Renal cortical epithelial cell (primary cell): ENCODE measurements at places on chromosomes 16 and 17.
A peak's percentile ranks its signal among the peaks of the same experiment; 100 is the strongest.

GRCh38 chr17:50194934-50195865 is 6.2 kb downstream of the COL1A1 start:
- no peak for DNase-seq

GRCh38 chr16:78619811-78620210 is 520.4 kb downstream of the WWOX start:
- no peak for DNase-seq

DNA sequence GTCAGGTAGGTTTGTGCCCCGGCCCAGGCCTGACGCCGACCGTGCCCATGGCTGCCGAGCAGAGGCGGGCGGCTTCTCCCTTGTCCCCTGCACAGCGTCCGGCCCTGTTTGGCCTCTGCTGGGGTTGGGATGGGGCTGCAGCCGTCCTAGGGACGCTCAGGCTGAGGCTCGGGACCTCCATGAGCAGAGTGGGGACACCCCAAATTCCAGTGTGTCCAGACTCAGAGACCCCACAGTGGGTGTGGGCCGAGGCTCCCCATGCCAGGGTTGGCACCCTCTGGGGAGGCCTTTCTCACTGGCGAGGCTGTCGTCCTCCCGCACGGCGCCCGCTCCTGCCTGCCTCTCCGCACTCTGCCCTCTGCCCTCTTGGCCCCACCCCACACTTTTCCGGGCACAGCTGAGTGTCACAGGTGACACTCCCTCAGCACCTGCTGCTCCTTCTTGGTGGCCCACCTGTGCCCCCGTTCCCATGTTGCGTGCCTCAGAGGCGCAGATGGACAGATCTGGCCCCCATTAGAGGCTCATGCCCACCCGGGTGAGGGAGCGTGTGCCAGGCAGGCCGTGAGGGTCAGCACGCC is 16.1 kb downstream of the TRAF7 start:
- no peak for DNase-seq

DNA sequence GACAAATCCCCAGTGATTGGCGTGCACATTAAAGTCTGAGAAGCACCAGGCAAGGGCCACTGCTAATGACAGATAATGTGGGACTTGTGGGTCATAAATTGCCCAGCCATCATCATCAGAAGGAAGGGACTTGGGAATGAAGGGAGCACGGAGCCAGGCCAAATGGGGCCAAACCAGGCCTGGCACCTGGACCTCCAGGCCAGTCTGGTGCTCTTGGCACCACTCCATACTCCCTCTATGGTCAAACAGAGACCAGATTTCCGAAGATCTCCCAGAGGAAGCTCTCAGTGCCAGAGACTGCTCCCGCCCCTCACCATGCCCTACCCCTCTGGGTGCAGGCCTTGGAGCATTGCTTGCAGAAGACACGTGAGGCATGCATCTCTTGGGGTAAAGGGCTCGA is 142.2 kb downstream of the CCDC182 start:
- no peak for DNase-seq

GRCh38 chr16:53605356-53605755 is 98.3 kb downstream of the RPGRIP1L start:
- DNase-seq: no peak

- no peak for DNase-seq
Measured at GRCh38 chr17:427327-427726, 74.7 kb upstream of the RPH3AL start.

GRCh38 chr16:17343728-17344127 is 127.0 kb downstream of the XYLT1 start:
- no peak for DNase-seq

- no peak for DNase-seq
Measured at GRCh38 chr17:3969963-3970362, 5.7 kb upstream of the ATP2A3 start.

DNA sequence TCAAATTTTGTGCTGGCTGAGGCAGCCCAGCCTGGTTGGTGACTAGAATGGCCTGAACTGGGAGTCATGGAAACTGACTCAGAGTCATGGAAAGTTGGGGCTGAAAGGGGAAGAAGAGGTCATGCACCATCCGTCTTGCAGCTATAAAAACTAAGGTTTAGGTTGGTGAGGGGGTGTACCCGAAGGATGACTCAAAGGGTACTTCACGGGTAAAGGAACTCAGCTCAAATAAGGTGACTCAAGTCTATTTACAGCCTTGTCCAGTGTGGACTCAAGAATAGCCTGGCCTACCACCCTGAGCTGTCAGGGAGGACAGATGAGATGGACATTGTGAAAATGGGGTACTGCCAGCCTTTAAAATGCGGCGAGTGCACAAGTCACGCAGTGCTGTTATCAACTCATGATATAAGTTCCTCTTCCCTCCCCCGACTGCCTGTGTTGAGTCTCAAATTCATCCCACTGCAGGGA is 18.6 kb downstream of the CD300LB start:
- DNase-seq: peak; percentile 94

- DNase-seq: no peak
Measured at GRCh38 chr17:80510132-80510531, 33.7 kb upstream of the NPTX1 start.

DNA sequence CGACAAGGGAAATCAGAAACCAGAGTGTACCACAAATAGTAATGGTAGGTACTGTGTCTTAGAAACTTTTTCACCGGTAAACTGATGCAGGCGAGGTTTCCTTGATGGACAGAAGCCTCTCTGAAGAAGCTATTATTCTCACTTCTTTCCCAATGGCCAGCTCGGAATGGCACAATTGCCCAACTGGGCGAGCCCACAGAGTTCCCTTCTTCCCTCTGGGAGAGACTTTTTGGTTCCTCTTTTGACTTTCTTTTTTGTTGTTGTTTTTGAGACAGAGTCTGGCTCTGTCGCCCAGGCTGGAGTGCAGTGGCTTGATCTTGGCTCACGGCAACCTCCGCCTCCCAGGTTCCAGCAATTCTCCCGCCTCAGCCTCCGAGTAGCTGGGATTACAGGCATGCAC is 16.9 kb downstream of the SLC43A2 start:
- DNase-seq: no peak

GRCh38 chr17:55190748-55191147 is 74.0 kb upstream of the HLF start:
- no peak for DNase-seq

DNA sequence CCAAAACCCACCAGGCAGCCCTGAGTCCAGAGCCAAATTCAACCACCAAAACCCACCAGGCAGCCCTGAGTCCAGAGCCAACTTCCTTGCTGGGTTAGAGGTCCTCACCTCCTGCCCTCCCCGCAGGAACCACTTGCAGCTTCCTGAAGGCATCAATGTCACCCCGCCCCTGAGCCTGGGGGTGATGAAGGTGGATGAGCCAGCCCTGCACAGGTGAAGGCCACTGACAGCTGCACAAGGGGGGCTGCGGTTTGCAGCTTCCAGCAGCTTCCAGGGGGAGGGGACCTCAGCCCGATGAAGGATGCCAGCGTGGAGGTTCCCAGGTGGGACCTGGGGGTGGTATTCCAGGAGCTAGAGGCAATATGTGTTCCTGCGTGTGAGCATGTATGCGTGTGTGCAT is 7.6 kb upstream of the CSNK1D start:
- DNase-seq: no peak

DNA sequence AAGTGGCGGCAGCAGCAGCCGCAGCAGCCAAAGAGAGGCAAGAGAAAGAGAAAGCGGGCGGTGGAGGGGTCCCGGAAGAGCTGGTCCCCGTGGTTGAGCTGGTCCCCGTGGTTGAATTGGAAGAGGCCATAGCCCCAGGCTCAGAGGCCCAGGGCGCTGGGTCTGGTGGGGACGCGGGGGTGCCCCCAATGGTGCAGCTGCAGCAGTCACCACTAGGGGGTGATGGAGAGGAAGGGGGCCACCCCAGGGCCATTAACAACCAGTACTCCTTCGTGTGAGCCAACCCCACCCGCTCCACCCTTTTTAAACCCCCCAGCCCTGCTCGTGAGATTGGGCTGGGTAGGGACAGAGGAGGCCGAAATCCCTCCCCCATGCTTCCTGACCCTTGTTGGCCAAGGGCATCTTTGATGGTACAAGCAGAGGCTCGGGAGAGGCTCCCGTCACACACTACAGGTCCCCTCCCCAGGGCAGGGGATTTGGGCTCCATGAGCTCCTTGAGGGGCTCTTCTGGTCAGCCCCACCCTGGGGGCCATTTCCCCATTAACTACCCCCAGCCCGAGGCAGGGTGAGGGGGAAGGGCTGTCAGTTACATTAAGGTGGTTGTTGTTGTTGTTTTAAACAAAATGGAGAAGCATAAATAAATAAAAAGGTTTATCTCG is 4.6 kb upstream of the ATP2A1 start:
- DNase-seq: no peak

GRCh38 chr16:70418274-70418992 is 20.5 kb downstream of the ST3GAL2 start:
- no peak for DNase-seq

DNA sequence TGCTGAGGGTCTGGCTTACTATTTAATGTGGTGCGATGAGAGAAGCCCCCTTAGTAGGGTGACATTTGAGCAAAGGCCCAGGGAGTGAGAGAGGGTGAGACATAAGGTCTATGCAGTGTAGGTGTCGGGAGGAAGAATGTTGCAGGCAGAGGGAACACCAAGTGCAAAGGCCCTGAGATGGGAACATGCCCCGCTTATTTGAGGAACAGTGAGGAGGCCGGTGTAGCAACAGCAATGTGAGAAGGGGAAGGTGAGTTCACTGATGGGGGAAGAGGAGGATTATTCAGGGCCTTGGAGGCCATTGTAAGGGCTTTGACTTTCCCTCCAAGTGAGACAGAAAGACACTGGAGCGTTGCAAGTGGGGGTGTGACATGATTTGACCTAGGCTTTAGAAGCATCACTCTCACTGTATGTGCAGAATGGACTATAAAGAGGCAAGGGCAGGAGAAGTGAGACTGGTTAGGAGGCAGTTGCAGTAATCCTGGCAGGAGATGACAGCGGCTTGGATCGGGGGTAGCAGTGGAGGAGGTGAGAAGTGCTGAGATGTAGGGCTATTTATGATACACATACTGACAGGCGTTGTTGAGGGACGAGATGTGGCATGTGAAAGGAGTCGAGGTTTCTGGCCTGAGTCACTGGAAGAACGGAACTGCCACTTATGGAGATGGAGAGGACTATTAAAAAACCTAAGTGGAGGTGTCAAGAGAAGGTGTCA is 145.3 kb downstream of the SPECC1 start:
- no peak for DNase-seq

- no peak for DNase-seq
Measured at GRCh38 chr17:55710829-55711496, 11.7 kb downstream of the TMEM100 start.

- peak; percentile 3 for DNase-seq
Measured at GRCh38 chr16:945271-946047, 25.3 kb downstream of the LMF1 start.

DNA sequence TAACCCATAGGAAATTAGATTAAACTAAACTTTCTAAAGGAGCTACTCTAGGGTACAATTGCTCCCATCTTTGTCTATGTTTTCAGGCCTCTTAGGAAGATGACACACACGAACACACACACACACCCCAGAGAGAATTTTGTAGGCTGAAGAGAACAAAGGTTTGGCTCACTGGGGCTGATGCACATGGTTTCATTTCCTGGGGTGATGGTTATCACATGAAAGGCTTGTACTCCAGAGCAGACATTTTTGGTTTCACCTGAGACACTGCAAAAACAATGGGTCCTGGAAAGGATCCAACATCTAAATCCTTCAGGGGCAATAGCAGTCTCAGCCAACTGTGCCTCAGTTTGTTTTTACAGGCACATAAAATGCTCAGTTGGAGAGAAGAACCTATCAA is 62.8 kb downstream of the GRB7 start:
- peak; percentile 36 for DNase-seq

DNA sequence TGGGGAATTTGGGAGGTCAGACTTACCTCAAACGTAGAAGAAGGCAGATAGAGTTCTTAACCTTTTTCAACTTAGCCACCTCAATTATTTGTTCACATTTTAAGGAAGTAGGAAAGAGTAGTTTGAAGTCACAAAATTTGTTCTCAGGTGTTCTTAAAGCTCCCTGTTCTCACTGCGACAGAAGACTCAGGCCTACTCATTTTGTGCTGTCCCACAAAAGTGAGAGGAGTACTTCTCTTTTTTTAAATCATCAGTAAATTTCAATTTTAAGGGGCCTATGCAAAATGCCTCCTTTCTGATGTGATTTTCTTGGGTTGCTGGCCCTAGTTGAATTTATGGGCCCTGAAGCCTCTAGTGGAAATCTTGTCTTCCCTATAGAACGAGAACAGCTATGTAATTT is 133.4 kb downstream of the MAP2K6 start:
- DNase-seq: no peak

DNA sequence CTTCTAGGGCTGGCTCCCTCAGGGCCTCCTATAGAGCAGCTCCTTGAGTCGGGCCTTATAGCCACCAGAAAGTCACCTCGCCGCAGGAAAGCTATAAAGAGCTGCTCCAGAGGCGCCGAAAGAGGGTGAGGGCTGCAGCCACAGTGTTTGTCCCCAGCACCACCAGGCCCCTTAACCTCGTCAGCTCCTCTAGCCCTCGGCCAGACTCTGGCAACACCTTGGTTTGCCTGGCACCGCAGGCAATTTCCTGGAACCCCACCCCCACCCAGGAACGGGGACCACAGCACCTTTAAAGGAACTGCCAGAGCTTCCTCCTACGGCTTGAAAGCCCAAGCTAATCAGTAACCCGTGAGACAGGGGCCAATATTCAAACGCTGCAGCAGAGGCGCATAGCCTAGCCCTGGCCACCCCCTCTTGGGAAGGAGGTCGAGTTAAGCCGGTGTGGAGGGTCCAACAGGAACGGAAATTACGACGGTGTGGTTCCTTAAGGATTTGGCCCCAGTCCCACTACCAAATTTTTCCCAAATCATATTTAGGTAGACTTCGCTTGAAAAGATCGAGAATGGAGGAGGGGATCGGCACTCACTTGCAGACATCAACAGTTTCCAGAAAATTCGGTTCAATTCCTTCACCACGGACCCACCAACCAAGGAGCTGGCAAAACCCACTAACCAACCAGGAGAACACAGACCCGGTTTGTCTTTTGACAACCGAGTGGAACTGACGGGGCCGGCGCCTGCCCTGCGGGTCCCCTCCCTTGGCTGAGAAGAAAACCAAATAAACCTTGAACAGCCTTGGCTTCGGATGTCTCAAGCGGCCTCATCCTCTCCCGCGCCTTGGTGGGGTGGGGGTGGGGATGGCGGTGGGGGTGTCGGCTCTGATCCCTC is 3.0 kb downstream of the HOXB6 start:
- peak; percentile 77 for DNase-seq

DNA sequence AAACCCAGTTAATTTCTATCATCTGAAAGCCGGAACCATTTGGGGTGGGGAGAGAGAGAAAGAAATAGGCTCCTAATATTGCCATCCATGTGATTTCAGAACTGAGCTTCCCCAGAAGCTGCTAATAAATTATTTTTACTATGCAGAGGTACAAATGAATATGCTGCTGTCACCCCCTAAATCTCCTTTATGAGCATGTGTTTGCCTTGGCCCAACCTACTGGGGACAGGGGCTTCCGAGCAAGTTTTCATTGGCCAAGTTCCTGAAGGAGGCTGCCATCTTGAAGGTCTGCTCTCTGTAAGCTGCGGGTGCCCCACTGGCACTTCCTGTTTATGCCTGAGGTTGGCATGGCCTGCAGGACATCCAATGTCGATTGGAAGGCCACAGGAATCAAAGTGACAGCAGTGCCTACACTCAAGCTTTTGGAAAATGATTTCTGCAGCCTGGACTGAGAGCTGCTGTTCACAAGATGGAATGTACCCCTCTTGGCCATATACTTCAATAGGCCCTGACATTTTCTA is 194.7 kb downstream of the XYLT1 start:
- no peak for DNase-seq

- peak; percentile 96 for DNase-seq
Measured at GRCh38 chr16:70577256-70577698, 53.7 kb downstream of the SF3B3 start.
